ENCODE measurements at places on chromosomes 7 and 10. TPM values are rescaled to one million over a fixed set of nuclear protein-coding genes. Genes with fewer than 3 reads are reported as not detected.

PPP2R2D gene
- total RNA-seq = 40.3 TPM

- DNase-seq = no peak
Observed at GRCh38 chr7:95261895-95262415, 62.4 kb downstream of the PON1 start.

HOXA7 gene
- 2.6 TPM for total RNA-seq

DNA sequence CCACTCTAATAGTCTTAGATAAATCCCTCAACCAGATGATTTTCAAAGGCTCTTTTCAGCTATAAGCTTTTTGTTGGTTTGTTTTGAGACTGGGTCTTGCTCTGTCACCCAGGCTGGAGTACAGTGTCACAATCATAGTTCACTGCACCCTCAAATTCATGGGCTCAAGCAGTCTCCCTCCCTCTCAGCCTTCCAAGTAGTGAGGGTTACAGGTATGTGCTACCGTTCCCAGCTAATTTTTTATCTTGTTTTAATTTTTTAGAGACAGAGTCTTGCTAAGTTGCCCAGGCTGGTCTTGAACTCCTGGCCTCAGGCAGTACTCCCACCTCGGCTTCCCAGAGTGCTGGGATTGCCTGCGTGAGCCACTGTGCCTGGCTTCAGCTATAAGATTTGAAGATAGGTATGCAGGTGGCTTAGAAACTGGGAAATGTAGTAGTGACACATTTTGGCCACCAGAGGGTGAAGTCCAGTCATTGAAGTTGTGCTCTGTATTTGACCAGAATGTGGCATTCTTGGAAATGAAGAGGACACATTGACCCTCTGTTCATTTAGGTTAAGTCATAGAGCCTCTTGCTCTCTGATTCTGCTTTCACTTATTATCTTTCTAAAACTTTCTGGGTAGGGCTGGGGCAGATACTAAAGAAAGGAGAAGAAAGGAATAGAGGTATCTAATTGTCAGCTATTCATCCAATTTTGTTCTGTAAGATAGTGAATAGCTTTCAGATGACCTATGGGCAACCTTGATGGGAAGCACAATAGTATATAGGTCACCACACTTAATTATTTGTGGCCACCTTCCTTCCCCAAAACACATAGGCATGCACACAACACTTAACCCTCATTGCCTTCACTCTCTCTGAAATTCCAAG is 36.0 kb downstream of the R3HCC1L start:
- peak; percentile 69 for DNase-seq

TMEM178B gene
- total RNA-seq = 0.29 TPM

GRCh38 chr7:159098811-159099655 is 45.6 kb downstream of the VIPR2 start:
- no peak for DNase-seq

DNA sequence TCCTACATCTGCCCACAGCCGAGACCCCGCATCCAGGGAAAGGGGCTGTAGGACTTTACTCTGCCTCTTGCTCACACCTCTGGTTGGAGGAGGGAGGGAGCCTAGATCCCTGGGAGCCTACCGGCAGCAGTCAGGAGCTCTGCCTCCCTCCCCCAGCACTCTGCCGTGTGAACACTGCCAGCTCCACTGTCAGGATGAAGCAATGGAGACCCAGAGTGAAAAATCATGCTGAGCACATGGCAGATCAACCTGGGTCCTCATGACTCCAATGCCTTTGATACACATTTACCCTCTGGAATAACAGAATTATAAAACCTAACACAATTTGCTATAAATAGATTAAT is 477.7 kb downstream of the TNS3 start:
- no peak for DNase-seq

GRCh38 chr10:96797485-96797884 is 34.6 kb upstream of the LCOR start:
- DNase-seq = no peak

GRCh38 chr10:87674943-87675342 is 15.3 kb downstream of the PAPSS2 start:
- DNase-seq = no peak

GATAD1 gene
- 15.8 TPM for total RNA-seq

- no peak for DNase-seq
Observed at GRCh38 chr10:32909456-32909855, 48.6 kb downstream of the ITGB1 start.

DYNC1I1 gene
- 6.5 TPM for total RNA-seq

Measured in PC-3 (cell line).